ENCODE measurements at places on chromosomes 3 and 15. TPM values are rescaled to one million over a fixed set of nuclear protein-coding genes. Genes with fewer than 3 reads are reported as not detected.

GRCh38 chr3:127630811-127631714 lies 2.1 kb downstream of the PODXL2 start:
- no peak for DNase-seq
- H3K4me3 ChIP-seq: no peak overlapping the region
- H3K36me3 ChIP-seq: no peaks in the 10 kb centered on the region
- peaks cover 2% of the 10 kb centered on the region for H3K4me1 ChIP-seq
- peaks cover 13% of the 10 kb centered on the region for H3K27me3 ChIP-seq
- H3K27ac ChIP-seq: no peak overlapping the region

- H3K27me3 ChIP-seq: no peaks in the 10 kb centered on the region
- no peaks in the 10 kb centered on the region for H3K4me1 ChIP-seq
- no peak overlapping the region for H3K27ac ChIP-seq
- no peaks in the 10 kb centered on the region for H3K36me3 ChIP-seq
- no peak overlapping the region for H3K4me3 ChIP-seq
Measured at GRCh38 chr15:25677719-25678499, 185.2 kb downstream of the ATP10A start.

DNA sequence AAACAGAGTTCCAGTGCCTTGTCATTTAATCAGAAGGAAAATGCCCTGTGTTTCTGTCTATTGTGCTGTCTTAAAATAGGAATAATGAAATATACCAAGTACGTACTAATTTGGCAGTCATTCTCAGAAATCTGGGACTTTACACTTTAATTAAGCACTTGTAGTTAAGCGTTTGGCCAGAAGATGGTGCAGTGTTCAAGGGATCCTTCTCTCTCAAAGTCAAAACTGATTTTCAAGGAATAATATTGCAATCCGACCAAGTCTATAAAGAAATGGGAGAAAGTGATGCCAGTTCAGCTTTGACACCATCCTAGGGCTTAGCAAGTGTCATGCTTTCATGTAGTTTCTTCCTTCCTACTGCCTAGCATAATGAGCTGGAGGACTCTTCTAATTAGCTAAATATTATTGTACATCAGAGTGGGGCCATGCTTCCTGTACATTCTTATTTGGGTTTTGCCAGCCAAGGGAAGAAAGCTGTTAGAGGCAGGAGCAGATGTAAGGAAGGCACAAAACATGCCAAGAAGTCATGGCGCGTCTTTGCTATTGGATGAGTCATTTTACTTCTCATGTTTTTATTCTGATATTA lies 64.8 kb downstream of the SAMMSON start:
- no peaks in the 10 kb centered on the region for H3K4me1 ChIP-seq
- no peak overlapping the region for H3K4me3 ChIP-seq
- no peaks in the 10 kb centered on the region for H3K27me3 ChIP-seq
- no peaks in the 10 kb centered on the region for H3K36me3 ChIP-seq
- no peak overlapping the region for H3K27ac ChIP-seq

- no peak overlapping the region for H3K4me3 ChIP-seq
- no peak overlapping the region for H3K27ac ChIP-seq
- H3K4me1 ChIP-seq: no peaks in the 10 kb centered on the region
- no peaks in the 10 kb centered on the region for H3K36me3 ChIP-seq
- DNase-seq: no peak
Measured at GRCh38 chr3:179608931-179609720, 4.5 kb downstream of the NDUFB5 start.

GRCh38 chr3:194281306-194281705 lies 69.8 kb downstream of the CPN2 start:
- H3K4me1 ChIP-seq: peaks cover 11% of the 10 kb centered on the region
- no peaks in the 10 kb centered on the region for H3K36me3 ChIP-seq
- DNase-seq: no peak

GRCh38 chr3:30912301-30912700 lies 17.8 kb upstream of the GADL1 start:
- H3K27me3 ChIP-seq: no peaks in the 10 kb centered on the region
- no peaks in the 10 kb centered on the region for H3K4me1 ChIP-seq
- DNase-seq: no peak
- H3K27ac ChIP-seq: no peak overlapping the region
- no peak overlapping the region for H3K4me3 ChIP-seq

DNA sequence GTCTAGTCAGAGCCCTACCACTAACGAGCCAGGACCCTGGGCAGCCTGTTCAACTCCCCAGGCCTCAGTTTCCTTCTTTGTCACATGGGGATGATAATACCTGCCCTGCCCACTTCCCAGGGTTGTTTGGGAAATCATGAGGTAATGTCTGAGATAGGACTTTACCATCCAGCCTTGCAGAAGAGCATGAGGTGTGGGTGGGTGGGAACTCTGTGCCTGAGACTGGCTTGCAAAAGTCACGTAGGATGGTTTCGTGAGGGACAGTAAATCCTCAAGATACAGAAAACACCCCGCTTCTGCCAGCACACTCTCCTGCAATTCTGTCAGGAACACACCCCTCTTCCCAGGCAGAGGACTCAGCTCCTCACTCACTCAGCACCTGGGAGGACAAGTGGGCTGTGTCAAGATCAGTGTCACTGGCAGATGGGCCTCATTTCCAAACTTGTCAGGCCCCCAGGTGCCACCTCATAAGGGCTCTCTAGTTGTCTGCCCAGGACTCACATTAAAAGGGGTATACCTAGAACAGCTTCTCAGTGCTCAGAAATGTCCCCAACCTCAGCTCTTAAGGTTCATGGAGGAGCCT lies 58.4 kb downstream of the DAPK2 start:
- H3K4me1 ChIP-seq: no peaks in the 10 kb centered on the region
- no peak overlapping the region for H3K27ac ChIP-seq

DNA sequence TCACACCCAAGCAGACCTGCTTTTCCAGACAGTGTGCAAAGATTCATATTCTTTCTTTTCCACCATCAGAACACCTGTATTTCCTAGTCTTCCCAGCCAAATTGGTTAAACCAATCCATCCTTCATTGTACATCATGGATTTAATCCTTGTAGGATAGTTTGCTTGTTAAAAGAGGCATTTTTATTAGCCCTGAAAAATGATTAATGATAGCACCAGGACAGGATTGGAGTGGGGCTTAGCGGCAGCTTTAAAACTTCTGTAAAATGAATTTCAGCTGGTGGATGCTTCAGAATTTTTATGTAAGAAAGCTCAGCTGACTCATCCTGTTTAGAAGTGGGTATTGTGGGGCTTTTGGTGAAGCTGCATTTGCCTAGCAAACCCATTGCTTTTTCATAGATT lies 36.1 kb upstream of the ARHGEF26 start:
- no peaks in the 10 kb centered on the region for H3K36me3 ChIP-seq
- no peaks in the 10 kb centered on the region for H3K4me1 ChIP-seq
- no peaks in the 10 kb centered on the region for H3K27me3 ChIP-seq
- H3K27ac ChIP-seq: no peak overlapping the region
- DNase-seq: no peak

DNA sequence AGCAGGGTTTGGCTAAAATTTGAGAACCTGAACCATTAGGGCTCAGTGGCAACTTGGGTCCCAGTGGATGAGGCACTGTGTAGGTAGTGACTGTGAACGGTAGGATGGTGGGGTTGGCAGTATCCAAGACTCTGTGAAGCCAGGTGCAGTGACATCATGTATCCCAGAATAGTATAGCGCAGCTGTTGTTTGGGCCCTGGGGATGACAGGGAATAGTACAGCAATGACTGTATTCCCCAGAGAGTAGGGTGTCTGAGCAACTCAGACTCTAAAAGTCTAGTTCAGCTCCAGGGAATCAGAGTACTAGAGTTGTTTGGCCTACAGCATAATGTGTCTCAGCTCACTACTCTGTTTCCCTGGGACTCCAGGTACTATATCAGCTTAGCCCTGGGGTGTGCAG lies 20.7 kb upstream of the PPP2R3A start:
- no peak overlapping the region for H3K27ac ChIP-seq
- no peaks in the 10 kb centered on the region for H3K36me3 ChIP-seq
- no peaks in the 10 kb centered on the region for H3K4me1 ChIP-seq
- H3K27me3 ChIP-seq: no peaks in the 10 kb centered on the region
- H3K4me3 ChIP-seq: no peak overlapping the region

DNA sequence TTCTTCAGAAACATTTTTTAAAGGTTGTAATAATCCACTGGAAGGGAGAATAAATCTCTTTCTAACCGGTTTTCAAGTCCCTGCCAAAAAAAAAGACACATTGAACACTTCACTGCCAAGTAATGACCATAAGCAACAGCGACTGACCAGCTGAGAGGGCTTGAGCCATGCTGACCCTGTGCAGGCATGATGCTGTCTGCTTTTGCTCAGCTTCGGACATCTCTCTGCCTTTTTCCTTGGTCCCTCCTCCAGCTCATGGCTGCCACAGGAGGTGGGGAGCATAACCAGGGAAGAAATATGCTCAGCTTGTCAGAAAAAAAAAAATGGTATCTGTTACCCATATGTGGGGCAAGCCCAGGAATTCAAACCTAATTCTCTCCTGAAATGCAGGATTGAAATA lies 1.5 kb downstream of the IGSF10 start:
- H3K4me1 ChIP-seq: no peaks in the 10 kb centered on the region
- no peak overlapping the region for H3K27ac ChIP-seq
- no peak for DNase-seq
- H3K36me3 ChIP-seq: no peaks in the 10 kb centered on the region
- no peak overlapping the region for H3K4me3 ChIP-seq

DNA sequence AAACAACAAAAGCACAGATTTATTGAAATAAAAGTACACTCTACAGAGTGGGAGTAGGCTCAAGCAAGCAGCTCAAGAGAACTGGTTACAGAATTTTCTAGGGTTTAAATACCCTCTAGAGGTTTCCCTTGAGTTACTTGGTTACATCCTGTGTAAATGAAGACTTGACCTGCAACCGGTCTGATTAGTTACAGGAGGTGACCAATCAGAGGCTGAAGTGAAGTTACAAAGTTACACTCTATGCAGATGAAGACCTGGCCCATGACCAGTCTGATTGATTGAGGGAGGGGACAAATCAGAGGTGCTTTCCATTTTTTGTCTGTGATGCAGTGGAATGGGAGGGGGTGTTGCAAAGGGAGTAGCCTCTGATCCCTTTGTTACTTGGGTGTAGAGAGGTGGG lies 723.4 kb downstream of the ZPLD1 start:
- no peaks in the 10 kb centered on the region for H3K36me3 ChIP-seq
- H3K27ac ChIP-seq: no peak overlapping the region
- H3K27me3 ChIP-seq: no peaks in the 10 kb centered on the region
- DNase-seq: no peak
- no peak overlapping the region for H3K4me3 ChIP-seq
- no peaks in the 10 kb centered on the region for H3K4me1 ChIP-seq

DNA sequence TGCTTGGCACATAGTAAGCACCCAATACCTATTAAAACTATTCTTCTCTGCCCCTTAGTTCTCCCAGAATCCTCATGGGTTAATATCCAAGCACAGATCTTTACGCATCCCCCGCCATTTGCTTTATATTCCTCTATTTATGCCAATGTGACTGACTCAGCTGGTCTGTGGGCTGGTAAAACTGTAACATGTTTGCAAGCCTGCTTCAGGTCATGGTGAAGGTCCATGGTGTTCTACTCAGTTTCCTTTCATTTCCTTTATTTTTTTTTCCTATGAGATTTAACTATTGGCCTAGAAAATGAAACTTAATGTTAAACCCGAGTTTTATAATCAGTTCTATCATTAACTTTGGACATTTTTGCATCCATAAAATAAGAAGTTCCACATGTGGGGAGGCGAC lies 47.0 kb downstream of the FRMD4B start:
- H3K4me1 ChIP-seq: no peaks in the 10 kb centered on the region
- no peaks in the 10 kb centered on the region for H3K27me3 ChIP-seq
- no peaks in the 10 kb centered on the region for H3K36me3 ChIP-seq
- no peak overlapping the region for H3K27ac ChIP-seq
- no peak overlapping the region for H3K4me3 ChIP-seq

DNA sequence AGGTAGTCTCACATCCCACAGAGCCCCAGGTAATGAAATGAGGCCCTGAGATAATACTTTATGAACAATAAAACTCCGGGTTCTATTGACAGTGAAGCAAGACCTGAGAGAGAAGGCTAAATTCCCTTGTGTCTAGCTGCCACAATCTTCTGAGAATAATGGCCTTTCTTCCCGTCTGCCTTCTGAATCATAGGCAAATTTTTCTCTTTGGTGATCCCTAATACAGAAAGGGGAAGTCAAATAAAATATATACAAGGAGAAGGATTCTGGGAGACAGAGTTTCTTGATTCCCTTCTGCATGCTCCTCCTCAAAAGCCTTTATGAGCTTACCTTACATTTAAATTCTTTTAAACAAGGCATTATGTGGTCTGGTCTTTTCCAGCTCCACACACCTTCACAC lies 29.9 kb upstream of the CCR2 start:
- no peak for DNase-seq
- no peak overlapping the region for H3K27ac ChIP-seq
- H3K36me3 ChIP-seq: no peaks in the 10 kb centered on the region
- H3K4me1 ChIP-seq: no peaks in the 10 kb centered on the region
- no peaks in the 10 kb centered on the region for H3K27me3 ChIP-seq
- H3K4me3 ChIP-seq: no peak overlapping the region

DNA sequence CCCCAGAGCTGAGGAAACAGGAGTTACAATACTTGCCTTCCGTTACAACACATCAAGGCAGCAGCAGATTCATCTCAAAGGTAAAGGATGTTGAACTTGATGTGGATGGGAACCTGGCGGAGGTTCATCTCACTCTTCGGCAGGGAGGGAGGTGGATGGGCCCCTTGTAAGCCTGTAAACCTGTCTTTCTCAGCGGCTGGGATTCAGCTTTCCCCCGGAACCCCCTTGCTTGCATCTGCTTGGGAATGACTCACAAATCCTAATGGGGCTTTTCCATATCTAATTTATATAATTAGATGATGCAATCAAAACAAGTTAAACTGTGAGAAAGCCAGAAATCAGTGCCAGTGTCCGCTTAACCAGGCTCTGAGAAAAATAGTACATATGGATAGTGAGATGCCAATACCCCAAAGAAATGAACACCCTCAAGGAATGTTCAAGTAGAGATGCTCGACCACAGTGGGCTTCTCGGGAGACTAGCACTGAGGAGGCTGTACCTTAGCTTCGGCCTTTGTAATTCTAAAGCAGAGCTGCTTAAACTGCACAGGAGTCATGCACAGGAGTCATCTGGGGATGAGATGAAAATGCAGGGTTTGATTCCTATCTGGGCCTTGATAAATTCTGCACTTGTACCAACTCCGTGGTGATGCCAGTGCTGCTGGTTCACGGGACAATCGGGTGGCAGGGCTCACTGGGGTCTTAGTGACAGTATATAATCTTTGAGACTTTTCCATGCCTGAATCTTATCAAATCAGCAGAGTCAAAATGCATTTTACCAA lies 2.2 kb upstream of the FAM240A start:
- no peak overlapping the region for H3K4me3 ChIP-seq
- no peak for DNase-seq
- H3K27me3 ChIP-seq: no peaks in the 10 kb centered on the region
- peaks cover 2% of the 10 kb centered on the region for H3K4me1 ChIP-seq
- no peak overlapping the region for H3K27ac ChIP-seq

- H3K27me3 ChIP-seq: no peaks in the 10 kb centered on the region
- H3K36me3 ChIP-seq: no peaks in the 10 kb centered on the region
- no peak overlapping the region for H3K27ac ChIP-seq
- DNase-seq: no peak
Measured at GRCh38 chr3:14619605-14620004, 32.0 kb upstream of the CCDC174 start.

The MST1R gene
- 4.8 TPM for total RNA-seq

The VGLL3 gene
- 13.4 TPM for total RNA-seq

The TP63 gene
- not detected for total RNA-seq

The AADACL2 gene
- not detected for total RNA-seq

The TUBGCP5 gene
- 12.5 TPM for total RNA-seq

The SCAANT1 gene
- not detected for total RNA-seq
